B cell (primary cell): ENCODE measurements at places on chromosomes 13 and 19.

DNA sequence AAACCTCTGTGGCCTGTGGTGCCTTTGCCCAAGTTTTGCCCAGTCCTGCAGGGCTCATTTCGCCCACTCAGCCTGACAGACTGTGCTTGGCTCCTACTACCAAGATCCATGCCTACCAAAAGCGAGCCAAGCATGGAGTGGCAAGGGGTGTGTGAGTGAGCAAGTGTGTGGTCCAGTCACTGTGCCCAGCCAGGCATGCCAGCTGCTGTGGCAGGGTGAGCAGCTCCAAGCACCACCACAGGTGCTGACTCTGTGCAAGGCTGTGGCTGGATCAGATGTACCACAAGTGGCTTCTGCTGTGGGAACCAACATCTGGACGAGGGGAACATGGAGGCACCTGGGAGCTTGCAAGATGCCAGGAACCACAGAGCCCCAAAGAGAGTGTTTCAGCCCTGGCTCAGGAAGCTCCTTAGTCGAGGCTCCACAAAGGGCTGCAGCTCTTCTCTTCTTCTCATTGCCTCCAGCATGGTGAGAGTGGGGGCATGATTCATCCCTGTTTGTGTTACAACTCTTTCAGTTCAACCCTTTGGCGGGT is 1564.2 kb upstream of the MIR17HG start:
- DNase-seq = no peak

- DNase-seq = no peak
Observed at GRCh38 chr19:38538386-38538785, 79.4 kb downstream of the MAP4K1 start.

DNA sequence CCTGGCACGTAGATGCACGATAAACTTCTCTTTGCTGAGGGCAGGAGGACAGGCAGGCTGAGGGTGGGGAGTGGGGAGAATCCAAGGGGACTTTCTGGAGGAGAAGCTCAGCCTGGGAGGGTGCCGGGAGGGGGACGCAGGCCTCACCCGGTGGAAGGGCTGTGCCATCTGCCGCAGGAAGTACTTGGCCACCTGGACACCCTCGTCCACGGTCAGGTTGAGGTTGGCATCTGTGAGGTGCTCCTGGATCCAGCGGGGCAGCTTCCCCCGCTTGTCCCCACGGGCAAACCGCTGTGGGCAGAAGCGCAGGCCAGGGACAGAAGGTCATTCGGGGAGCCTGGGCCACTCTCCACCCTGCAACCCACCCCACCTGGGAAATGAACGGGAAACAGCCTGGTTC is 11.5 kb downstream of the KLC3 start:
- no peak for DNase-seq

GRCh38 chr19:17025991-17026658 is 485 bp downstream of the CPAMD8 start:
- peak; percentile 63 for DNase-seq
